Kidney tubule cell (primary cell): ENCODE measurements at places on chromosomes 4 and X.

DNA sequence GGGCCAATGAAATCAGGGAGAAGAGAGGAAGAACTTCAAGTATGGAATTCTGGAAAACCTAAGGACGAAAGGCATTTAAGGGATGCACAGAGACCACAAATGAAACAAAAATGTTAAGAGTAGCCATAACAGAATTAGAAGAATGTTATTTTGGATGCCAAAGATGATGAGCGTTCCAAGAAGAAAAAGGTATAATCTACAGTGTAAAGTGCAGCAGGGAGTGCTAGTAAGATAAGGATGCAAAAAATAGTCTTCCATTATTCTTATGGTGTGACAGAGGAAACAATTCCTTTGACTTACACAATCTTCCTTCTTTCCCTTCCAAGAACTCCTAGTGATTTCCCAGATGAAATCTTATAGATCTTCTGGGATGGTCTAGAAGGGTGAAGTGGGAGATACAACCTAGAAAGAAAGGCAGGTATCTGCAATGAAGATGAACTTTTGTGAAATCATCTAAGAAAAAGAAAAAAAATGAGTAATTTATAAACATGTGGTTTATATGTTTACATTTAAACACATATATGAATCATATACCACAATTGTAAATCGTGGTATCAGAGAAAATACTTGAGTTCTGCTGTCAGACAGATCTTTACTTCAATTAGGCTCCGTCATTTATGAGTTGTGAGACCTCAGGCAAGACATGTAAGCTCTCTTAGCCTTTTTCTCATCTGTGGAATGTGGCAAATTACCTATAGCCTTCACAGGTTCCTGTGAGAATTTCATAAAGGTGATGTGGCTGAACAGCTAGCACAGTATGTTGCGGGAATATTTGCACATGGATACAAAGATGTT is 8.1 kb downstream of the MORF4L2 start:
- DNase-seq, result no peak

GRCh38 chr4:11131491-11131890 is 297.2 kb downstream of the HS3ST1 start:
- DNase-seq, result no peak

DNA sequence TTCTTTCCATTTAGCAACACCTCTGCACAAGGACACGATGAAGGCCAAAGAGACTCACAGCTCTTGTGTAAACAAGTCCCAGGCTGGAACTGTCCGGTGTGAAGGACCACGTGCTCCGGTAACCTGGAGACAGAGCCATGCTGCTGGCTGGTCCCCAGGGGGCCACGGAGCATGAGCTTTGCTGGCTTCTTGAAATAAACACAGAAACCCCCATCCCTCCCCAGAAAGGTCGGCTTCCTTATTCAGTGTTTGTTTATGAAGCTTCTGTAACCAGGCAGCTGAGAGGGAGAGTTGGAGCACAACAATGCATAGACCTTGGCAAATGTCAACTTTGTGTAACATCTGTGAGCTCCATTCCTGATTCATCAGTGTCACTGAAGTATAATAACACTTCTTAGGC is 109.4 kb downstream of the GPR143 start:
- peak; percentile 32 for DNase-seq

DNA sequence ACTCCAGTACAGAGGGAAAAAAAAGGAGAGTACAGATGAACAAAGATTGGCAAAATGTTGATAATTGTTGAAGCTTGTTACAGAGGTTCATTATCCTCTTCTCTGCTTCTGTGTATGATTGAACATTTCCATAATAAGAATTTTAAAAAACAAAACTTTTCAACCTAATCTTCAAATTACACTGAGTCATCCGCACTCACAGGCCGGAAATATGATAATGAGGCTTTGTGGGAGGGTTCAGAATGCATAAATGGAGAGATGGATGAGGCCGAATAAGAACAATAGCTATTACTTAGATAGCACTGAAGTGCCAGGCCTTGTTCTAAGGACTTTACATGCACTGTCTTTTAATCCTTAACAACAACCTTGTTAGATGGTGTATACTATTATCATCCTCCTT is 4.6 kb upstream of the ERCC6L start:
- DNase-seq, result no peak

- DNase-seq, result peak; percentile 76
Observed at GRCh38 chr4:114598191-114599121, at the start of gene UGT8. Gene UGT8, plus strand, starts transcription at chr4:114598807. Its CDS starts 24,074 bp downstream, at chr4:114622881.

DNA sequence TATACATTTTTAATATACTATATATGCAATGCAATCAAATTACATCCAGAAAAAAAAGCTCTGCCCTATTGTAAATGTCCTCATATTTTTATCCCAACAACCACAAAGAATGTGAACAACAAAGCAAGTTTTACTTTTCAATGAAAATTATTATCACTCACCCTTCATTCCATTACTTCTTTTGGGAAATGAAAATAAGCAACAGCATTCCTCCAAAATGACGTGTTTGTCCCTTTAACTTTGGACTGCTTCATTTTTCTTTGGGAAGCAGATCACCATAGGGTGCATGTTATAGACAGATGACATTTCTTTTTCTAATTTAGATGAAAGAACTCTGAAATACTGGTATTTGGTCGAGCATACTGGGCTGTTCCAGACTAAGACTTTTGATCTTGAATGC is 667.1 kb upstream of the BOD1L1 start:
- no peak for DNase-seq

DNA sequence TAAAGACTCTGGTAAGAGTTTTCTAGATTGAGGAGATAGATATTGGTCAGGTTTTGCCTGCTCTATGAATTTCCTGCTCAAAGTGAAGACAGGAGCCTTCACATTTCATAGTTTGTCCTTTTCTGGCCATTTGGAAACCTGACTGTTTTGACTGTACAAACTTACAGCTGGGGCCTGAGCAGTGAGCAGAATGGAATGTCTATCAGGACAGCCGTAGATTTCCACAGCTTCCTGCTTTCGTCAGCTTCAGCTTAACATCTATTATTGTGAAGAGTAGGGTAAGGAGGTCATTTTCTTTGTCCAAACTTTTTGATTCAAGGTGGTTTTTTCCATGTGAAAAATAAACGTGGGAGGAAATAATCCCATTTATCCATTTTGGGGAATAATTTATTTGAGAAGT is 124.3 kb upstream of the DIPK2B start:
- no peak for DNase-seq

GRCh38 chrX:47751670-47752069 is 85.0 kb upstream of the ZNF81 start:
- DNase-seq, result peak; percentile 59

DNA sequence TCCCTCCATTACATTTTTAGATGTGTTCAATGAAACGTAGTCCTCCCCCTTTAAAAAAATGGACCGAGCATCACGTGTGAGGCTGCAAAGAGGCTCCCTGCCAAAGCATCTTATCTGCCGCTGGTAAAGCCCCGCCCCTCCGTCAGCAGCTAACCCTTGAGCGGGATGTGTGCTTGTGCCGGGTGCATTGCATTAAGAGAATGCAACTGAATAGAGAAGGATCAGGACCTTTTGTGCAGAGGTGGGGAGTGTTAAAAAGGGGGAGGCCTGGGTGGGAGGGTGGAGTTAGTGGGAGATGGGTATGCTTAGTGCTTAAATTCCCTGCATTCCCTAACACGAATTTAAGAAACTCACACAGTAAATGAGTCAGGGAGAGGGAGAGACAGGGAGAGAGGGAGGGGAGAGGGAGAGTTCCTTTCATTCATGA is 66.0 kb downstream of the TBL1X start:
- peak; percentile 66 for DNase-seq

DNA sequence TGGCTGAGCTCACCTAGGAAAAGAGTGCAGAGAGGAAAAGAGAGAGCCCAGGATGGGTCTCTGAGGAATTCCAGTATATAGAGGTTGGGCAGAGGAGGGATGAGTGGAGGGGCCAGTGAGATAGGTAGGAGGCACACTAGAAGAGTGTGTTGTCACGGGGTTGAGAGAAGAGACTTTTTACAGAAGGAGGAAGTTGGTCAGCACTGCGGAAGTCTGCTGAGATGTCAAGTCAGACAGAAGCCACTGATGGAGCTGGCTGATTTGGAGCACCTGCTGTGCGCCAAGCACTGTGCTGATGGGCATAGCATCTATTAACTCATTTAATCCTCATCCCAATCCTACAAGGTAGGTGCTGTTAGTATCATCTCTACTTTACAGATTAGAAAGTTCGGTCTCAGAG is 60.4 kb downstream of the EFNB1 start:
- DNase-seq, result no peak

GRCh38 chrX:153779891-153780677 is 757 bp upstream of the SRPK3 start:
- DNase-seq, result no peak

GRCh38 chr4:78222575-78223186 is 165.6 kb downstream of the FRAS1 start:
- no peak for DNase-seq

DNA sequence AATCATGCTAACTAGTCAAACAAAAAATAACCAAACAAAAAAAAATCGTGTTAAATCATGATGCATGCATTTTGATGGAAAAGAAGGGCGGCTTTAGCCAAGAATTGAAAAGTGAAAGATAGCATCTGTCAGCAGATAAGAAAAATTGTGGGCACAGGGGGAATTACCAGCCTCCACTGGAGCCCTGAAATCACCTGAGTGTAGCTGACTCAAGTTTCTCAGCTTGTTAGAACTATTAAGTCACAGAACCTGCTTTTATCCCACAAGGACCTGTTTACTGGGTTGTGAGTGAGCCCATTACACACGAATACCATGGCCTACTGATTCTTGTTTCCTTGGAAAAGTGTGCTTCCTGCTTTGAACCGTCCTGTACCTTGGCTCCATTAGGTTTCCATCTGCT is 85.2 kb downstream of the COX18 start:
- no peak for DNase-seq

DNA sequence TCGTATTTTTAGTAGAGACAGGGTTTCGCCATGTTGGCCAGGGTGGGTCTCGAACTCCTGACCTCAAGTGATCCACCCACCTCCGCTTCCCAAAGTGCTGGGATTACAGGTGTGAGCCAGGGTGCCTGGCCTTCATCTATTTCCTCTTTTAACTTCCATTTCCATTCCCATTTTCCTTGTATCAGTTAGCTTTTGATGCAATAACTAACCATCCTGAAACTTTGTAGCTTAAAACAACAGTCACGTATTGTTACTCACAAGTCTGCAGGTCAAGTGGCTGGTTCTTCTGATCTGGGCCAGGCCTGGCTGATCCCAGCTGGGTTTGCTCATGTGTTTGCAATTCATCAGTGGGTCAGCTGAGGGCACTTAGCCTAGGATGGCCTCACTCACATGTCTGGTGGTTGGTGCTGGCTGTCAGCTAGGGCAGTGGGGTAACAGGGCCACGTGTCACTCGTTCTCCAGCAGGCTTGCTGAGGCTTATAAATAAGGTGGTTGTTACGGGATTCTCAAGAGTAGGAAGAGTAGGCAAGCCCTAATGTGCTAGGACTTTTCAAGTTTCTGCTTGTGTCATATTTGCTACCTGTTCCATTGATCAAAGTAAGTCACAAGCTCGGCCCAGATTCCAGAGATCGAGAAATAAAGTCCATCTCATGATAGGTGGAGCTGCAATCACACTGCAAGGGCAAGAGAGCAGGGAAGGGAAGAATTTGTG is 88.2 kb downstream of the SOWAHB start:
- DNase-seq, result peak; percentile 86

DNA sequence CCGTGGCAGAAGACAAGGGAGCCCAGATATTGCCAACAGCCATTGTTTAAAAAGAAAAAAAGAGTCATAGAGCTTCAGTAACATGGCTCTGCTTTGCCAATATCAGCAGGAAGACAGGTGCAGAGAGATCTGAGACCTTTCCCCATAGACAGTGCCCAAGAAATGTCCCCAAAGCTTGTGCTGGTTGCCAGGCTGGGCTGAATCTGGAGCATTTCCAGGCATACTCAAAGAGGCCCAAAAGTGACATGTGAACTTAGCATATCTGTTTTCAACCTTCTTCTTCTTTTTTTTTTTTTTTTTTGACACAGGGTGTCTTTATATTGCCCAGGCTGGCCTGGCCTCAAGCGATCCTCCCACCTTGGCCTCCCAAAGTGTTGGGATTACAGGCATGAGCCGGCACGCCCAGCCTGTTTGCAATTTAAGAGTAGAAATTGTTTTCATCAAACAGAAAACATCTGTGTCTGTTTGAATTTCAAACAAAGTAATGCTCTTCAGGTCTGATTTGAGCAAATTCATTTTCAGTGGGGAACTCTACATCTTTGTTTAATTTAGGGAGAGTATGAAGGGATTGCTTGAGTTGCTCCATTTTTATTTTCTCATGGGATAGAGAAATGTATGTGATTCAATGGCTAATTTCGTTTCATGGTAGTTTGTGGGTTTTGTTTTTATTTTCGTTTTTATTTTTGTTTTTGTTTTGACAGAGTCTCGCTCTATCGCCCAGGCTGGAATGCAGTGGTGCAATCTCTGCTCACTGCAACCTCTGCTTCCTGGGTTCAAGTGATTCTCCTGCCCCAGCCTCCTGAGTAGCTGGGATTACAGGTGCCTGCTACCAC is 56.6 kb upstream of the RBM47 start:
- no peak for DNase-seq

DNA sequence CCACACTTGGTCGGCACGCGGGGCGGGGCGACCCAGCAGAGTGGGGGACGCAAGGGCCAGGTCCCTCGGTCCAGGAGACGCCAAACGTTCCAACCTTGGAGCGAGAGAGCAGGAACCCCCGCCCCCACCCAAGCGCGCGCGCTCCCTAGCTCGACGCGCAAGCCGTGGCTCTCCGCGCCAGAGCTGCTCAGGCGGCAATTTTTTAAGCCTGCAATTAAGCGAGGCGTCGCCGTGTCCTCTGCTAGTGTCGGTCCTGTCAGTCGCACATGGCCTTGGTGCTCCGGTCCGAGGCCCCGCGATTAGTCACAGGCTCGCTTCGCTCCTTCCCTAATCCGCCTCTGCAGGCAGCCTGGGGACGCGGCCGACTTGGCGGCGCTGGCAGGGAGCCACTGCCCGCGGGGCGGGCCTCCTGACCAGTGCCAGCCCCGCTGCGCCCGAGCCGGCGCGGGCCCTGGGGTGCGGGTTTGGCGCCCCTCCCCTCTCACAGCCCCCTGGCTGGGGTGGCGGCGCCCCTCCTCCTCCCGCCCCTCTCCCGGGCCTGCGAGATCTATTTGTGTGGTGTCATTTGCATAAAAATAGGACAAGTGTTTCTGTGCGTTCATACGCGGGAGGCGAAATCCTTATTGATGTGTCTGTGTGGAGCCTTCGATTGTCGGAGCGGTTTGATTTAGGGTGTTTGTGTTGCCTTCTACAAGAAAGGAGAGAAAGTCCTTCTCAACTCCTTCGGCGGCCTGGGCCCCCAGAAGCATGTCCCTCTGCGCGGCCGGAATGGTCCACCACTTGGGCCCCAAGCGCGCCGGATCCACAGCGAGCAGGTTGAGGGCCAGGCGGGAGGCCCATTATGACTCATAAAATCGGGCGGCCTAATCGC is 9.8 kb upstream of the BCOR start:
- DNase-seq, result peak; percentile 87

DNA sequence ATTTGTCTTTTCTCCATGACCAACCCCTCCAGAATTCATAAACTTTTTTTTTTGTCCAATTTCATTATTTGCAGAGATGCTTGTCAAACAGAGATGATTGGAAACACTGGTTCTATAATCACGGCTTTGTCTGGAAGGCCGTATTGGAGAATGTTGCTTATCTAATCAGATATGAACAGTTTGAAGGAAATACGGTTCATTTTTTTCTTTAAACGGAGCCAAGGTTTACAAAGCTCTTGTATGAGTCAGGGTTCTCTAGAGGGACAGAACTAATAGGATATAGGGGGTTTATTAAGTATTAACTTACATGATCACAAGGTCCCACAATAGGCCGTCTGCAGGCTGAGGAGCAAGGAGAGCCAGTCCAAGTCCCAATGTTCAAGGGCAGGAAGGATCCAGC is 1415.8 kb downstream of the C4orf33 start:
- DNase-seq, result no peak

GRCh38 chr4:2251795-2252529 is 9.9 kb downstream of the MXD4 start:
- no peak for DNase-seq

GRCh38 chrX:145881175-145881995 is 63.8 kb downstream of the SLITRK2 start:
- DNase-seq, result peak; percentile 1
